ENCODE measurements at places on chromosomes 11 and 22.

DNA sequence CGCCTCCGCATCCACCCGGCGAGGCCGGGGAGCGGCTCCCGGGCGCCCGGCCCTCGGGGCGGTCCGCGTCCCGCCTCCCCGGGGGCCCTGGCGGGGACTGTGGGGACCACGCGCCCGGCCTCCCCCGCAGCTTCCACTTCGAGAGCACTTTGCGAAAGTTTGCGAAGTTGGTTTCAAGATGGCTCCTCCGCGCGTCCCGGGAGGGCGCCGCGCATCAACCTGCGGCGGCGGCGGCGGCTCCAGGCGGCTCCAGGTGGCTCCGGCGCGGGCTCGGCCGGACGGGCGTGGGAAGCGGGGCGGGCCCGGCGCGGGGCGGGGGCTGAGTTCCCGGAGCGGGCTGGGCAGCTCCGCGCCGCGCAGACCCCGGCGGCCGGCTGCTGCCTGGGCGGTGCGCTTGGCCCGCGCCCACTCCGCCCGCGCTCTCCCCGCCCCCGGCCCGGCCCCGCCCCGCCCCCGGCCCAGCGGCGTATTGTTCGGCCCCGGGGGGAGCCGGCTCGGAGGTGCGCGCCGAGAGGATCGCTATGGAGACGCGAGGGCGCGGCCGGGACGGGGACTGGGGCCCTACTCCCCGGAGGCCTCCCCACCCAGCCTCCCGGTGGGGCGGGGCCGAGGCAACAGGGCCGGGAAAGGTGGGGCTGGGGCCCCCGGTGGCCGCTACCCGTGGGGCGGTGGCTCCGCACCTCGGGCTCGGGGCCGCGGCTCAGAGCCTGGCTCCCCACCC lies at the start of gene CELSR1:
TSS of gene CELSR1 (minus strand) at position 396 of the 721 bp plus-strand sequence. CDS start 450 bp downstream, outside the sequence.
- DNase-seq: no peak

- DNase-seq: no peak
These were observed 423.7 kb upstream of the CADM1 start for GRCh38 chr11:115927823-115928329.

DNA sequence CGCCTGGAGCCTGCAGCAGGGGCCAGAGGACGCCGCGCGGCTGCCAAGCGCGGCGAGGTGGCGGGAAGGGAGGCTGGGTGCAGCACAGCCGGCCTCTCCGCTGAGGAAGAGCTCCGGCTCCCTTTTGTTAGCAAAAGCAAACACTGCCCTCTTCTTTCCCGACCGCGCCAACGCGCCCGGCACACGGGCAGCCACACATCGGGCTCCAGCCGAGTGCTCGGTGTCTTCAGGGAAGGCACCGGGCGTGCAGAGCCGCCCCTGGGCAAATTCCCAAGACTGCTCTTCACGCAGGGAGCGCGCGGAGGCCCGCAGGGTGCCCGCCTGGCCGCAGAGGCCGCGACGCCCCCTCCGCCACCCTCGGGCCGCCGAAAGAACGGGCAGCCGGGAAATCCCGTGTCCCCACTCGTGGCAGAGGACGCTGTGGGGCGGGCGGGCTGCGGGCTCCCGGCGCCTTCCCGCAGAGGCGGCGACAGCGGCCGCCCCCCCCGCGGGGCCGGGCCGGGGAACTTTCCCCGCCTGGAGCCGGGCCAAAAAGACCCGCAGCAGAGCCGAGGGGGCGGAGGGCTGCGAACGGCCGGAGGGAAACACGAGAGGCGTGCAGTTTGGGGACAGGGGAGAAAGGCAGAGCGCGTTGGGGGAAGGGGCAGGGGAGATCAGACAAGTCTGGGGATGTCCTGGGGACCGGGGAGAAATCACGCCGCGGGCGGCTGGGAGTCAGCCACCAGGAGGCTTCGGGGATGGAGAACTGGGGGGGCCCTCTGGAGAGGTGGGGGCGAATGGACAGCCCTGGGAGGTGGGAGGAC lies 931 bp downstream of the CADM1 start:
- no peak for DNase-seq

DNA sequence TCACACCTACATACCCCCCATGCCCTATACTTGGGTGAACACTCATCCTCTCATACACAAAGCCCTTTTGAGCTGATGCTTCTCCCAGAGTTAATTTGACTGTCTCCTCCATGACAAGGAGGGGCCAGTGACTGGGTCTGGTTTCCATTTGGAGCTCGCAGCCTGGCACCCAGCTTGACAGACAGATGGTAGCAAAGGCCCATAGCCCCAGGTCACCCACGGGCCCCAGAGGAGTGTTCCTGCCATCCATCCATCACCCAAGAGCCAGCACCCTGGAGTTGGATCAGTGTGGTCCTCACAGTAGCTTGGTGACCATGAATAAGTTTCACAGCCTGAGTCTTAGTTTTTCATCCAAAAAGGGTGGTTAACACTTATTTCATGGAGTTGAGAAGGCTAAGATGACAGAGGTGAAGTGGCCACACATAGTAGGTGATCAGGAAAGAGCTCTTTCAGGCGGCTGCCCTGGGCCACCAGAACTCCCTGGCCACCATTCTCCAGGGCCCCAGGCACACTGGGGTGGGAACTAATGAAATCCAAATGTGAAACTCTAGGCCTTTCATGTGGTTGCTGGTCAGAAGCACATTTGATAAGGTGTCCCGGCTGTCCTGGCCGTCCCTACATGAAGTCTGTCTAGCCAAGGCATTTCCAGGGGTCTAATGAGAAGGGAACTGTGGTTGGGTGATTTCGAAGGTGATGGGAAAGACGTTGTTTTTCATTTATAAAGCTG lies 42.4 kb downstream of the LIF start:
- no peak for DNase-seq

DNA sequence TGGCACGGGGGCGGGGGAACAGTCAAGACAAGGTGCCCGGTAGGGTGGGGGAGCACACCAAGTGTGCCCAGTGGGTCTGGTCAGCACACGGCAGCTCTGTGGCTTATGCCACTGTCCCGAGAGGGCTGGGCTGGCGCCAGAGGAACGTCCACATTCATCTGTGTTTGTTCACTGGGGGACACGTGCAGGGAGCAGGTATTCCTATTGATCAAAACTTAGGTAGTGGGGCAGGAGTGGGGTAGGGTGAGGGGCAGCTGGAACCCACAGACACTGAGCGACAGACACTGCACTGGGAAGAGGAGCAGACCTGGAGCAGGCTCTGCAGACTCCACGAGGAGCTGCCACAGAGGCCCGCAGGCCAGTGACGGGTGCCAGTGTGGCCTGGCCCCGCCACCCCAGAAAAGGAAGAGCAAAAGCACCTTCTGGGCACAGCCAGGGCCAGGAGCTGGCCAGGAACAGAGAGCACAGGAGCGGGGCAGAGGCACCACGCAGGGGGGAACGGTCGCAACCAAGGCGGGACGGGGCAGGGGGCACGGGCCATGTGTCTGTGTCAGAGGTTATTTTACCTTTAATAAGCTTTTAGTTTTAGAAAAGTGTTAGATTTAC lies 2.1 kb upstream of the MOB2 start:
- DNase-seq: no peak

GRCh38 chr11:81444297-81444696 lies 1289.4 kb downstream of the FAM181B start:
- no peak for DNase-seq

GRCh38 chr22:29224859-29225410 lies 19.2 kb downstream of the EMID1 start:
- no peak for DNase-seq

GRCh38 chr11:63371396-63371795 lies 1.8 kb downstream of the SLC22A9 start:
- DNase-seq: no peak

- DNase-seq: no peak
These were observed 353.5 kb downstream of the TBC1D22A start for GRCh38 chr22:47115921-47116320.

GRCh38 chr11:120346233-120346632 lies 10.0 kb downstream of the ARHGEF12 start:
- no peak for DNase-seq

GRCh38 chr11:70191495-70192140 lies 11.5 kb upstream of the FADD start:
- DNase-seq: peak; percentile 69

- no peak for DNase-seq
These were observed 132.1 kb upstream of the PAX6 start for GRCh38 chr11:31943056-31943780.

GRCh38 chr11:112610996-112611750 lies 350.0 kb upstream of the NCAM1 start:
- DNase-seq: no peak

DNA sequence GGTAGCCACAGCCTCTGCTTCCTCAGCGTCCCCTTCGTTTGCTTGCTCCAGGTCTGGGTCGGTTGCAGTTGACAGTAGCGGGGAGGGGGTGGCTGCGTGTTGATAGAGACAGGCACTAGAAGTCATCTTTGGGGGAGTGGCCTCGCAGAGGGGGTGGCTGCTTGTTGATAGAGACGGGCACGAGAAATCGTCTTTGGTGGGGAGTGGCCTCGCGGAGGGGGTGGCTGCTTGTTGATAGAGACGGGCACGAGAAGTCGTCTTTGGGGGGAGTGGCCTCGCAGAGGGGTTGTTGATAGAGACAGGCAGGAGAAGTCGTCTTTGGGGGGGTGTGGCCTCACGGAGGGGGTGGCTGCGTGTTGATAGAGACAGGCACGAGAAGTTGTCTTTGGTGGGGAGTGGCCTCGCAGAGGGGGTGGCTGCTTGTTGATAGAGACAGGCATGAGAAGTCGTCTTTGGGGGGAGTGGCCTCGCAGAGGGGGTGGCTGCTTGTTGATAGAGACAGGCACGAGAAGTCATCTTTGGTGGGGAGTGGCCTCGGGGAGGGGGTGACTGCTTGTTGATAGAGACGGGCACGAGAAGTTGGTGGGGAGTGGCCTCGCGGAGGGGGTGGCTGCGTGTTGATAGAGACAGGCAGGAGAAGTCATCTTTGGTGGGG lies 328.3 kb downstream of the TBC1D22A start:
- DNase-seq: no peak

DNA sequence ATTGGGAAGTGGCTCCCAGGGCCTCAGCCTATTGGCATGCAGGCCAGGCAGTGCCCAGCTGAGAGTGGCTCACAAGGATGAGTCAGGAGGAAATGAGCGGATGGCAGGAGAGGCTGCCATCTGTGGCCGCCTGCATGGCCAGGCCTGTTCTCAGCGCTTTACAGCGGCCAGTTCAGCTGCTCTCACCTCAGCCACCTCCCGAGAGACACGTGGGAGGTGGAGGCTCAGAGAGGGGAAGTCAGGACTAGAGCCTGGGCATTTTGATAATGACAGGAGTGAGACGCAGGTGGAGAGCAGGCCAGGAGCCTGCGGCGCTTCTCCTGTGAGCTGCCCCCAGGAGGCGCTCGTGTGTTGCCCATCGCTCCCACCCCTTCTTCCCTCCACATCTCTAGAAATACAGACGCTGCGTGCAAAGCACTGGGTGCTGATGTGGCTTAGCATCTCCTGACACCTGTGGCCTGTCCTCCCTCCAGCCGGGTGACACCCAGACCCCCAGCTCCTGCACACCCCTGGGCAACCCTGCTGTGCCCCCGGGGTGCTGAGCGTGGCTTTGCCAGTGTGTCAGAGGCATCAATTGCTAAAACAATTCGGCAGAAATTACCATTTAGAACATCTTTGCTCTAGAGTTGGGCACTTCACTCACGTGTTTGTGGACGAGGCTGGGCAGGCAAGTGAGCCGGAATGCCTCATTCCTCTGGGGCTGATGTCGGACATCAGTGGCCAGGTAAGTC lies 21.4 kb upstream of the PANX2 start:
- peak; percentile 61 for DNase-seq

DNA sequence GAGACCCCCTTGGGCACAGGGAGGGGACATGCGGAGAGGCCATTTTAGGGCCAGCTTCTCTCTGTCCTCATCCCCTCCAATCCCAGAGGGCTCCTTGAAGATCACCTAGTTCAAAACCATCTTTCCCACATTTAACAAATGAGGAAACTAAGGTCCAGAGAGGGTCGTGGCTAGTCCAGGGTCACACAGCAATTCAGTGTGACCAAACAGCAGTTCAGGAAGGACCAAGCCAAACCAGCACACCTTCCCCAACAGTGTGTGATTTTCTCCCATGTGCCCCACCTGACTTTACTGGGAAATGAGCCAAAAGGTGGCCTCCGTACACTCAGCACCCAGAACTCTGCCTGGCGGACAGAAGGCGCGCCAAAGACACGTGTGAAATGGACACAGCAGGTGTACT lies 51.3 kb downstream of the CACNA1I start:
- DNase-seq: no peak

DNA sequence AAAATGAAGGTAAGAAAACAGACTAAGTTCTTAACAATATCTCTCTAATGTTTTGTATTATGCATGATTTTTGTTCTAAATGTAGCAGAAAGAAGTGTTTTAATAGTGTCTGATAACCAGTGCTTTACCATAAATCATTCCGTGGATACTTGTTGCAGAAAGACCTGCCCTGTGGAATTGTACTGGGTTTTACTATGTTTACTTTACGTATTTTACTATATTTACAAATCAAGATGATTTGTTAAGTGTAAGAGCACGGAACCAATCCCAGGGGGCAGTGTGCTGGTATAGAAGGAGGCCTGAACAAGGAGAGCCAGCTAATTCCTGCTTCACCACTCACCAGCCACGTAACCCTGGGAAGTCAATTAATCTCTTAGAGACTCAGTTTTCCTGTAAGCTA lies 1.4 kb downstream of the HTR3B start:
- no peak for DNase-seq

DNA sequence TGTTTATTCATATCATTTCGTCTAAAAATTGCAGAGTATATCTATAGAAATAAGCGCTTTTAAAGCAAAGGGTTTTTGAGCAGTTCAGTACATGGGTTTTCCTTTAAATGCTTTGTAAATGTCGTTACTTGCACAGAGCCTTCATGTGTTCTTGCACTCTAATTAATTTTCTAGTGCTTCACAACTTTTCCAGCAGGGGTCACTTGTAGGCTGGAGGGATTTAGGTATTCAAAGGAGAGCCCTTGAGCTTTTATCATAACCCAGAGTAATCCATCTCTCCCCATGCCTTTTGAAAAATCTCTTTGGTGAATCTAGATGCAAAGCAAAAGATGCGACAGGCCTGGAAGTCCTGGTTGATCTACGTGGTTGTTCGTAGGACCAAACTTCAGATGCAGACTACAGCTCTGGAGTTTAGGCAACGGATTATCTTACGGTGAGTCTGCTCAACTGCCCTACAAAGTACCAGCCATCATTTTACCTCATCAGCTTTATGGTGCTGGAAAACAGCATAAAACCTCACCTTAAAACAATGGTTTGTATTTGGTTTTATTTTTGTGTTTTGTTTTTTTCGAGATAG lies 60.4 kb downstream of the SFI1 start:
- no peak for DNase-seq

DNA sequence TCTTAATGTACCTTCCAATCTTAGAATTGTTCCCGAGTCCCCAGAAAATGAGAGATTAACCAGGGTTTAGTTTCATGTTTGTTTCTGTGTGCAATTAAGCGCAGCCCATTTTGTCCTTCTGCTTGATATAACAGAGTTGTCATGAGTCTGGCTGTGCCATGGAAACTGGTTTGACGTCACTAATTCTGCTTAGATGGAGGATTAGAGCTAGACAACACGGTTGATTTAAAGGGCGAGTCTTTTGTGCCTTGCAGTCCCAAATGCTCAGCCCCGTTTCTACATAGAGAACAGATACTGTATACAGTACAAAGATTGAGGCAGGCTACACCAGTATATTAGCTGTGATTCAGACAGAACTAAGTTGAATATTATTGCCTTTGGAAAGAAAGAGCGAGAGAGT lies 45.5 kb upstream of the ALKBH3 start:
- DNase-seq: no peak

Data from stimulated activated CD4-positive, alpha-beta T cell treated with anti-CD3 and anti-CD28 coated beads, Interleukin-4, amount 100 ng/mL, for 48 hours (primary cell).